ENCODE measurements at places on chromosomes 1 and 21. TPM values are rescaled to one million over a fixed set of nuclear protein-coding genes. Genes with fewer than 3 reads are reported as not detected.

- DNase-seq: no peak
These were observed 12.9 kb upstream of the SMAP2 start for GRCh38 chr1:40360631-40361030.

Gene NBPF26
- 8.5 TPM for total RNA-seq

Gene SLC25A34
- 0.88 TPM for total RNA-seq

- DNase-seq: no peak
These were observed 67.1 kb downstream of the RUNX3 start for GRCh38 chr1:24862775-24863483.

DNA sequence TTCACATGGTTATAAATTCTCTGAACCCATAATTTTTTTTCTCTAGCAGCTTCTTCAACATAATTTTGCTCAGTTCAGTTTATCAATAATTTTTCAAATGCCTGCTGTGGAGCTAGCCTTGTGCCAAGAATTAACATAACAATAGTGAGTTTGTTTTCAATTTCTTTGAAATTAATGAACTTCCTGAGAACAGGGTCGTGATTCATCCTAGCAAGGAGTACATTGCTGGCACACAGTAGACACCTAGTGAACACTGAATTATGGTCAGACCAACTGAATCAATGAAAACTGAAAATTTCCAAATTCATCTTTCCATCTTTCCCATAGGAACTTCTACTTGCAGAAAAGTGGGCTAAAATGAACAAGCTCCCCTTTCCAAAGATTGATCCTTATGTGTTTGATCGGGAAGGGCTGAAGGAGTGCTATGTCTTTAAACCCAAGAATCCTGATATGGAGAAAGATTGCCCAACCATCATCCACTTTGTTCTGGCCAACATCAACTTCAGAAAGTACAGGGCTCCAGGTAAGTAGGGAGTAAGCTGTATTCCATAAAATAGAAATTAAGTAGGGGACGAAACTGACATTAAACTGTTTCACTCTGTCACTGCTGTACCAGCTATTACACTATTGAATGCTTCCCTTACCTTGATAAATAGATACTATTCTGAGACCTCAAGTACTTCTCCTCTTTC is 148.7 kb downstream of the PLA2G4A start:
- no peak for DNase-seq

Data from natural killer cell treated with Interleukin-12 subunit alpha and Interleukin-12 subunit beta and Interleukin-15 and Interleukin-18, amount 100 ng/mL, for 72 hours (primary cell).